Myometrial cell (primary cell): ENCODE measurements at places on chromosomes 11 and 22. TPM values are rescaled to one million over a fixed set of nuclear protein-coding genes. Genes with fewer than 3 reads are reported as not detected.

Gene SMTNL1
- total RNA-seq, result not detected in 2 replicates

Gene RGL4
- not detected in 2 replicates for total RNA-seq

Gene ABCG4
- total RNA-seq, result under 0.01 and 0.29 TPM in 2 replicates

Gene ZDHHC8
- total RNA-seq, result 12.8 and 19.6 TPM in 2 replicates

Gene OR2AT4
- total RNA-seq, result not detected in 2 replicates

Gene AQP11
- total RNA-seq, result under 0.01 and 2.8 TPM in 2 replicates

Gene FGF19
- total RNA-seq, result not detected in 2 replicates

Gene LRRC74B
- not detected in 2 replicates for total RNA-seq

Gene FOXR1
- not detected in 2 replicates for total RNA-seq

Gene PIWIL4
- total RNA-seq, result under 0.01 and 0.86 TPM in 2 replicates

Gene PNPLA5
- total RNA-seq, result not detected in 2 replicates

Gene TREH
- not detected in 2 replicates for total RNA-seq

Gene VWCE
- 0.58 TPM in 1 of 2 replicates, not detected in the other for total RNA-seq

Gene TPBGL
- total RNA-seq, result not detected in 2 replicates

Gene GAL3ST1
- 0.18 and 0.29 TPM in 2 replicates for total RNA-seq

Gene KCTD17
- total RNA-seq, result 47.0 and 58.8 TPM in 2 replicates

Gene GATD1
- total RNA-seq, result 23.2 and 49.3 TPM in 2 replicates

Gene SESN3
- total RNA-seq, result 1.9 and 2.6 TPM in 2 replicates

Gene C22orf31
- not detected in 2 replicates for total RNA-seq

Gene ADM2
- 6.9 and 20.2 TPM in 2 replicates for total RNA-seq

Gene SPA17
- total RNA-seq, result 32.0 and 46.1 TPM in 2 replicates

Gene TEX54
- not detected in 2 replicates for total RNA-seq

Gene MS4A4E
- total RNA-seq, result not detected in 2 replicates

Gene TRPM5
- not detected in 2 replicates for total RNA-seq

Gene OR8G5
- total RNA-seq, result not detected in 2 replicates

Gene IFITM1
- 95.4 and 122 TPM in 2 replicates for total RNA-seq

Gene YPEL4
- total RNA-seq, result 0.18 TPM in 1 of 2 replicates, not detected in the other

Gene PIH1D2
- total RNA-seq, result 1.2 and 4.9 TPM in 2 replicates

Gene KRTAP5-9
- not detected in 2 replicates for total RNA-seq

Gene IFITM10
- total RNA-seq, result not detected in 2 replicates

Gene SLC17A6
- not detected in 2 replicates for total RNA-seq

Gene GGTLC2
- total RNA-seq, result not detected in 2 replicates

Gene SLC5A1
- total RNA-seq, result not detected in 2 replicates

Gene TTC36
- total RNA-seq, result not detected in 2 replicates

Gene EP300
- total RNA-seq, result 12.4 and 17.2 TPM in 2 replicates

Gene LRP5
- 14.4 and 16.4 TPM in 2 replicates for total RNA-seq

Gene AIP
- total RNA-seq, result 63.6 and 75.2 TPM in 2 replicates

Gene P2RX3
- total RNA-seq, result not detected in 2 replicates

Gene RAB39A
- not detected in 2 replicates for total RNA-seq

Gene GRM5
- total RNA-seq, result not detected in 2 replicates

Gene TBX1
- not detected in 2 replicates for total RNA-seq

Gene PHF5A
- 47.5 and 55.6 TPM in 2 replicates for total RNA-seq

Gene NRGN
- total RNA-seq, result 11.5 and 18.8 TPM in 2 replicates

Gene DLG2
- total RNA-seq, result 0.18 TPM in 1 of 2 replicates, not detected in the other

Gene CELF1
- 60.5 and 101 TPM in 2 replicates for total RNA-seq

Gene PATE1
- not detected in 2 replicates for total RNA-seq

Gene CCND1
- total RNA-seq, result 136 and 139 TPM in 2 replicates

Gene AP1B1
- 83.5 and 83.6 TPM in 2 replicates for total RNA-seq

Gene MUC5B
- not detected in 2 replicates for total RNA-seq

Gene TNNI2
- not detected in 2 replicates for total RNA-seq

Gene SMIM35
- total RNA-seq, result not detected in 2 replicates

Gene FXYD6
- total RNA-seq, result not detected in 2 replicates

Gene OR8D1
- not detected in 2 replicates for total RNA-seq

Gene GUCY1A2
- total RNA-seq, result 0.18 TPM in 1 of 2 replicates, not detected in the other

Gene BARX2
- total RNA-seq, result not detected in 2 replicates

Gene NCR3LG1
- total RNA-seq, result 4.0 and 4.8 TPM in 2 replicates

Gene MPPED2
- total RNA-seq, result not detected in 2 replicates

Gene OR8D4
- not detected in 2 replicates for total RNA-seq

Gene VSIG2
- 1.6 TPM in 1 of 2 replicates, not detected in the other for total RNA-seq
